CD4-positive, alpha-beta T cell (primary cell): ENCODE measurements at places on chromosomes 2 and 18. TPM values are rescaled to one million over a fixed set of nuclear protein-coding genes. Genes with fewer than 3 reads are reported as not detected.

DNA sequence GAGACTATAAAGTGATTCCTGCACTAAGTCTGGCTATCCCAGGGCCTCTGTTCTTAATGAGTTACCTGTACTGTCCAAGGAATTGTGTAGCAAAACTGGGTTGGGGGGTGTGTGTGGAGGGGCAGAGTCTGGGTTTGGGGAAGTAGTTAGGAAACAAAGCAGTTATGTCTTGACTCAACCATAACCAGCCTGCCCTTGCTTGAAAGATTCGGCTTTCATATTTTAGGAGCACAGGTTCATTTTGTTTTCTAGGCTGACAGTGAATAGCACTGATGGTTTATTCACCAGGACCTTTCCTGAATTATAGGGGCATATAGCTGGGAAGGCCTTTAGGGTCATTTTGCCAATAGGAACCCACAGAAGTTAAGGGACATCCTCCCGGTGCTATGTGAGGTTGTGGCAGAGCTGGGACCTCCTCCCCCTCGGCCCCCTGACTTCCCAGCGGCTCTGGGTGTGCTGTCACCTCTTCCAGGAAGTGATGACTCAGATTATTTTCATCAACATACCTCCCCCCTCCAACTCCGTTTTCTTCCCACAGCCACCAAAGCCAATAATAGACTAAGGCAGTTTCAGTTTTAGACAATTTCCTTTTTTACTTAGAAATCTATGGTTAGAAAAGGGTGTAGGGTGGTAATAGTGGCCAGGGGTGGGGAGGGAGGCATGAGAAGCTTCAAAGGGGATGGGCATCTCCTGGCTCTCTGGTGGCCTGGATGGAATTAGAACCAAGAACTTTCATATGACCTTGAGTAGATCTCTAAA lies 44.8 kb downstream of the SETBP1 start:
- DNase-seq = peak; percentile 89
- no peaks in the 10 kb centered on the region for H3K27me3 ChIP-seq
- peaks cover 27% of the 10 kb centered on the region for H3K4me1 ChIP-seq
- no peak overlapping the region for H3K27ac ChIP-seq
- H3K36me3 ChIP-seq = no peaks in the 10 kb centered on the region
- peak overlapping the region; percentile 4 for H3K4me3 ChIP-seq

GRCh38 chr2:232611559-232612218 lies 21.7 kb upstream of the EFHD1 start:
- H3K4me3 ChIP-seq = no peak overlapping the region
- no peaks in the 10 kb centered on the region for H3K27me3 ChIP-seq
- H3K4me1 ChIP-seq = peaks cover 5% of the 10 kb centered on the region
- H3K27ac ChIP-seq = no peak overlapping the region

DNA sequence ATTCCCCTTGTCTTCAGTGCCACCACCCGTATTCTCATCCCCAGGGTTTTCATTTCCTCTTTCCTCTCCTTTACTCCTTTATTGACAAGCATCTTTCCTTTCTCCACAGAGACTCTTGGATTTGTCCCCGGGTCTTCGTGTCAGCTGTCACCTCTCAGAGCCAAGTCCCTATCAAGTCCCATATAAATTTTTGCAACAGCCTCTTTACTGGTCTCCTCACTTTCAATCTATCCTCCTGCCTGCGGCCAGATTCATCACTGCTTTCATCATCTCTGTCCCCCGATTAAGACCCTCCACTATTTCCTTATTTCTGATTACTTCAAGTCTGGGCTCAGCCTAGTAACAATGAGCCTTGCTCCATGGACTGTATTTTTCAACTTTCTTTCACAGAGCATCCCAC lies 113.8 kb downstream of the CTAGE1 start:
- H3K36me3 ChIP-seq = no peaks in the 10 kb centered on the region
- DNase-seq = no peak
- no peak overlapping the region for H3K27ac ChIP-seq
- H3K4me1 ChIP-seq = no peaks in the 10 kb centered on the region
- H3K27me3 ChIP-seq = no peaks in the 10 kb centered on the region
- no peak overlapping the region for H3K4me3 ChIP-seq

DNA sequence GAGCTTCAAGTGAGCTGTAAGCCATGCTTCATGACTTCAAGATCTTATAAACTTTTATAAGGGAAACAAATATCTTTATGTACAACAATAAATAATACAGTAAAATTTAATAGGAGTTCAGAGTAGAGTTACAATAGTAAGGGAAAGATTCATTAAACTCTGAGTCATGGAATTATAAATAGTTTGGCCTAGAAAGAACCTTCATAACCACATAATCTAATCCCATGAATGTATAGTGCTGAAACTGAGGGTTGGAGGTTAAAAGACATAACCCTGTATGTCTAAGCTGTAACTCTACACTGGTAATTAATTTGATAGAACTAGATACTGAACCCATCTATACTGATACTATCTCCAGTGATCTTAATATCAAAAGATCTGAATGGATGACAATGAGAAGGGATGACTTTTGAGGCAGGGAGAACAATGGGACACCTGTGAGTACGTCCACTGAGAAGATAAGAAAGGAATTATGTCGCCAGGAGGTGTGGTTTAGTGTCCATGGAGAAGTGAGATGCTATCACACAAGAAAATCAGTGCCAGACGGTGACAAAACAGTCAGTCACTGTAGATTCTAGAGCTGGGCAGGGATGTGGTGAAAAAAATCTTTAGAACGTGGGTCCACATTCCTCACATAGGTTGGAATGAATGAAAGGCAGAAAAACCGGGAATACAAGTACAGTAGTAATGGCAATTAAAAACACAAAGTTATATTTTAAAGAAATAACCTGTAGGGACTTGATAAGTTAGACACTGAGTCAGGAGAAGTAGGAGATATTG lies 1.1 kb downstream of the IL1F10 start:
- H3K27me3 ChIP-seq = no peaks in the 10 kb centered on the region
- DNase-seq = no peak
- no peak overlapping the region for H3K27ac ChIP-seq
- no peaks in the 10 kb centered on the region for H3K4me1 ChIP-seq
- no peak overlapping the region for H3K4me3 ChIP-seq
- no peaks in the 10 kb centered on the region for H3K36me3 ChIP-seq

DNA sequence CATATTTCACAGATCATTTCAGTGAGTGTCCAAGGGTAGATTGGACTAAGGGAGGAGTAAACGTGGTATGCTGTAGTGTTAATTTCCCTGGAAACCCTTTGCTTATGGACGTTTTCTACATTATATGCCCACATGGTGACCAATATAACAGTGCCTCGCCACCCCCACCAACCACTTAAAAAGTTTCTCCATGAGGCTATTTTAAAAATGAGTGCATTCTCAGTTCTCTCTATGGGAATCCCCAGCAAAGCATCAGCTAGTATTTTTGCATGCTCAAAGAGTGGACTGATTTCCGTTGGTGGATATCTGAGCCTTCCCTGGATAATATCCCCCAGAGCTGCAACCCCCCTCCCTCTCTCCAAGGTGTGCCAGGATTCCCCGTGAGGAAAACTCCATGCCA lies 73.2 kb downstream of the TGFA start:
- H3K36me3 ChIP-seq = no peaks in the 10 kb centered on the region
- H3K27me3 ChIP-seq = no peaks in the 10 kb centered on the region
- H3K4me1 ChIP-seq = peaks cover 7% of the 10 kb centered on the region
- no peak for DNase-seq

DNA sequence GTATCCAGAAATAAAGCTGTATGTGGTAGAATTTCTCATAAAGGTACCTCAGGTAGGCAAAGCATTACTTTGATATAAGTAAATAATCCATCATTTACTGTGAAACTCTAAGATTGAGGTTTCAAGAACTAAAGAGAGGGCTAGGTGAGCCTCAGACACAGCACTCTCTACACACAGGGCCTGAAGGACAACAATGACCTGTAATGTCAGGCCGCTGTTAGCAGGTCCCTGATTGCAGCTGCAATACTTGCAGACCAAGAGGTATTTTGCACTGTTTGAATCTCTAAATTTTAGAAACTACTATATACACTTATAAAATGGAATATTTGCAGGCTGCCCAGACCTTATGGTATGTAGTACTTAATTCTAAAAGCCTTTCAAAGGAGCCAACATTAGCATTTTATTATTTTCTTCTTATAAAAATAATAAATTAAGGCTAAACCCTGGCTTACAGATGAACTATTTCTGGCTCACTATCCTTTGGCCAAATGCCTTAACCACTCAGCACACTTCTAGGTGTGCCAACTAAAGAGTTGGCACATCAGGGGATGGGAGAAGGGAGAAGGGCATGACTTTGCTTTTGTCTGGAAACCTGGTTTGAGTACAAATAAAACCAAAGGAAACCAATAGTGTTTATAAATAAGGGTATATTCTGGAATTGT lies 66.7 kb upstream of the SLC39A10 start:
- no peaks in the 10 kb centered on the region for H3K36me3 ChIP-seq
- H3K27me3 ChIP-seq = no peaks in the 10 kb centered on the region
- H3K27ac ChIP-seq = no peak overlapping the region
- H3K4me3 ChIP-seq = no peak overlapping the region
- H3K4me1 ChIP-seq = no peaks in the 10 kb centered on the region

DNA sequence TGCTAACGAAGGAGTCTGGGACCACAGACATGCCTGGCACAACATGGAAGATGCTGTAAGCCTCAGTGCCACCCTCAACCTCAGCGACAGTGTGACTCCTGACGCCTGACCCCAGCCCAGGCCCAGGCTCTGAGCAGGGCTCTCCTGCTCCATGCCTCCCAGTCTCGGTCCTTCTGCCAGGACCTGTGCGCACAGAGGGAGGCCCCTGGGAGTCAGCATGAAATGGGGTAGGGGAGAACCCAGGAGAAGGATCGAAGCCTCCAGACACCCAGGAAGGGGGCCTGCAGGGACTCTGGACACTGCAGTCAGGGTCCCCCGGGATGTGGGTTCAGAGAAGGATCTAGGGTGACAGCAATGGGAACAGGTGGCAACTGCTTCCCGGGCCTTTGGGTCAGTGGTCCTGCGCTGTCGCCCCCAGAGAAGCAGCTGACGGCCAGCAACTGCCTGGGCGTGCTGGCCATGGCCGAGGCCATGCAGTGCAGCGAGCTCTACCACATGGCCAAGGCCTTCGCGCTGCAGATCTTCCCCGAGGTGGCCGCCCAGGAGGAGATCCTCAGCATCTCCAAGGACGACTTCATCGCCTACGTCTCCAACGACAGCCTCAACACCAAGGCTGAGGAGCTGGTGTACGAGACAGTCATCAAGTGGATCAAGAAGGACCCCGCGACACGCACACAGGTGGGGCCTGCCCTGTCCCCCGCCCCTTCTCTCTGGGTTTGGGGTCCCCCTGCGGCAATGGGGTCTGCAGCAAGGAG lies 233.9 kb downstream of the ATAD2B start:
- H3K27me3 ChIP-seq = no peaks in the 10 kb centered on the region
- no peak overlapping the region for H3K4me3 ChIP-seq
- no peaks in the 10 kb centered on the region for H3K4me1 ChIP-seq
- DNase-seq = no peak
- no peak overlapping the region for H3K27ac ChIP-seq

- no peak overlapping the region for H3K27ac ChIP-seq
- no peaks in the 10 kb centered on the region for H3K36me3 ChIP-seq
- H3K4me3 ChIP-seq = no peak overlapping the region
- no peak for DNase-seq
- H3K4me1 ChIP-seq = peaks cover 18% of the 10 kb centered on the region
These were observed 94.8 kb upstream of the OTOS start for GRCh38 chr2:240235149-240235803.

DNA sequence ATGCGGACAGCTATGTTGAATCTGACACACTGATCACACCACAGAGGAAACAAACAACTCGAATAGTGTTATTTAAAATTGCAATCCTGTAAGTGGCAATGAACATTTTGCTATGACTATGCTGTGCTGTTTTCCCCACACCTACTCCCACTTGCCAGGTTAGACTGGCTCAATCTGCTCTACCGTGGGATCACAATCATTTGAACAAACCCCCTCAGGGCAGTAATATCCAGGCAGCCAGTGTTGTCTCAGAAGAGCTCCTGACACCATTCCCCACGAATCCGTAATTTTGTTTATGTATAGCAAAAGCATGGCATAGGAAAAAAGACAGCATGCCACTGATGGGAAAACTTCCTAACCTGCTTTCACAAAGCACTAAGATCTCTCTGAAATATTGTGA lies 284.3 kb downstream of the ERBB4 start:
- H3K27me3 ChIP-seq = no peaks in the 10 kb centered on the region
- H3K27ac ChIP-seq = no peak overlapping the region
- H3K36me3 ChIP-seq = no peaks in the 10 kb centered on the region
- H3K4me3 ChIP-seq = no peak overlapping the region
- no peak for DNase-seq

DNA sequence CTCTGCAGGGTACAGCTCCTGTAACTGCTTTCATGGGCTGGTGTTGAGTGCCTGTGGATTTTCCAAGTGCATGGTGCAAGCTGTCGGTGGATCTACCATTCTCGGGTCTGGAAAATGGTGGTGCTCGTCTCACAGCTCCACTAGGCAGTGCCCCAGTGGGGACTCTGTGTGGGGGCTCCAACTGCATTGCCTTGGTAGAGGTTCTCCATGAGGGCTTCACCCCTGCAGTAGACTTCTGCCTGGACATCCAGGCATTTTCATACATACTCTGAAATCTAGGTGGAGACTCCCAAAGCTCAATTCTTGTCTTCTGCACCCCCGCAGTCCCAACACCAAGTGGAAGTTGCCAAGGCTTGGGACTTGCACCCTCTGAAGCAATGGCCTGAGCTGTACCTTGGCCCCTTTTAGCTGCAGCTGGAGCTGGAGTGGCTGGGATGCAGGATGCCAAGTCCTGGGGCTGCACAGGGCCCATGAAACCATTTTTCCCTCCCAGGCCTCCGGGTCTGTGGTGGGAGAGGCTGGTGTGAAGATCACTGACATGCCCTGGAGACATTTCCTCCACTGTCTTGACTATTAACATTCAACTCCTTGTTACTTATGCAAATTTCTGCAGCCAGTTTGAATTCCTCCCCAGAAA lies 41.6 kb downstream of the EDAR start:
- no peak overlapping the region for H3K27ac ChIP-seq
- H3K4me3 ChIP-seq = no peak overlapping the region
- no peaks in the 10 kb centered on the region for H3K36me3 ChIP-seq
- no peaks in the 10 kb centered on the region for H3K4me1 ChIP-seq
- DNase-seq = no peak
- no peaks in the 10 kb centered on the region for H3K27me3 ChIP-seq

- no peak overlapping the region for H3K4me3 ChIP-seq
- no peak for DNase-seq
- H3K27ac ChIP-seq = no peak overlapping the region
These were observed 84.3 kb downstream of the EFEMP1 start for GRCh38 chr2:55839182-55839819.

GRCh38 chr2:215998636-215999035 lies 14.7 kb downstream of the MREG start:
- peaks cover 18% of the 10 kb centered on the region for H3K4me1 ChIP-seq
- H3K4me3 ChIP-seq = no peak overlapping the region
- peaks cover 15% of the 10 kb centered on the region for H3K36me3 ChIP-seq
- no peak for DNase-seq
- no peaks in the 10 kb centered on the region for H3K27me3 ChIP-seq

- no peak overlapping the region for H3K4me3 ChIP-seq
- H3K27me3 ChIP-seq = no peaks in the 10 kb centered on the region
- no peak overlapping the region for H3K27ac ChIP-seq
- DNase-seq = no peak
These were observed 97.7 kb upstream of the PGAP1 start for GRCh38 chr2:197024206-197024605.

- H3K36me3 ChIP-seq = no peaks in the 10 kb centered on the region
- H3K27ac ChIP-seq = peak overlapping the region; percentile 1
- peaks cover 46% of the 10 kb centered on the region for H3K4me1 ChIP-seq
- peak; percentile 74 for DNase-seq
These were observed 166.8 kb upstream of the ID2 start for GRCh38 chr2:8514796-8515758.

Gene PID1
- 0.53 TPM for total RNA-seq

Gene ARHGAP25
- total RNA-seq = 39.3 TPM

Gene FER1L5
- not detected for total RNA-seq

Gene SPP2
- not detected for total RNA-seq

Gene PTRHD1
- 15.7 TPM for total RNA-seq

Gene ACTG2
- total RNA-seq = not detected

Gene FAM237A
- total RNA-seq = not detected

Gene SGO2
- 0.74 TPM for total RNA-seq

Gene ONECUT2
- total RNA-seq = not detected
